ENCODE measurements at places on chromosomes 3 and 15.
A peak's percentile ranks its signal among the peaks of the same experiment; 100 is the strongest.

- peak; percentile 50 for DNase-seq
These were observed 38.4 kb upstream of the CGNL1 start for GRCh38 chr15:57337868-57338411.

DNA sequence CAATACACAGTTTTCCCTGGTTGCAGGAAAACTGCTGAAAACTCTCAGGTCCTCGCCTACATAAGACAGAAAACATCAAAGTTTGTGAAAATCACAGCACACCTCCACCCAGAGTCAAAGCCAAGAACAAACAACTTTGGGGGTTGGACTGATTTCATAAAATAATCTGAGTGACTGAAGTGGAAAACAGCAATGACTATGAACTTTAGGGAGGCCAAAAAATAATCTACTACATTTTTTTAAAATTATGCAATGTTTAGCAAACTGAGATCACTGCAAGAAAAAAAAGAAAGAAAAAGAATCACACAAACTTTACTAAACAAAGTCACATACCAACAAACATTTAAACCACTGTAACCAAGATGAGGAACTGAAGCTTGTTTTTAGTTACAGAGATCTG is 15.9 kb upstream of the FOXP1 start:
- DNase-seq = no peak

DNA sequence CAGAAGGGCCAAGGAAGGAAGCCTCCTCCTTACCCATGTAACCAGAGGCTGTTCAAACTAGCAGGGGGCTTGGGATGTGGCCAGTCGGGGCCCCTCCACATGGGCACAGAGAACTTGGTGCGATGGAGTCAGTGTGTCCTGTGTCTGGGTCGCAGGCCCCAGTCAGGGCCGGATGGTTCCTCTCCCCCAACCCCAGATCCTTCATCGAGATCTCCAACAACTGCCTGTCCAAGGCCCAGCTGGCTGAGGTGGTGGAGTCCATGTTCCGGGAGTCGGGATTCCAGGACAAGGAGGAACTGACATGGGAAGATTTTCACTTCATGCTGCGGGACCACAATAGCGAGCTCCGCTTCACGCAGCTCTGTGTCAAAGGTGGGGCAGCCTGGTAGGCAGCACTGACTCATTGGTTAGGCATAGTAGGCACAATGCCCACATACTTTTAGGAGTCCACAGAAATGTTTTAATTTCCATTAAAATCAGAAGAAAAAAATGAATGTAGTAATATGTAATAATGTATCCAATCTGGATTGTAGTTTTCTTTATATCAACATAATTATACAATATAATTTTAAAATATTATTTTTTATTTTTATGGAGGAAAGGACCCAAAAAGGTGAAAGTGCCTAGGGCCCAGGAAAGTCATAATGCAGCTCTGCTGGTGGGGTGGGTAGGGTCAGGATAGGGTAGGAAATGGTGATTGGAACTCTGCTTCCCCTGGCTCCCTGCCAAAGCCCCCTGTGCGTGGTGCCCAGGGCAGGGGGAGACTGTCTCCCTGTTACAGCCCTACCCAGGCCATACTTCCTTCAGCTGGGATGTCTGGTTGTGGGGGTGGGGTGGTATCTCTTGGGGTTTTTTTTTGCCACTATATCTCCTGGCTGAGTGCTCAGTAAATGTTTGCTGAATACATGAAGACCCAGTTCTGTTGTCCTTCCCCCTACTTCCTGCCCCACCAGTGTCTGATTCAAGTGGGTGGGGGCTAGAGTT is 18.6 kb downstream of the DUOX1 start:
- DNase-seq = no peak

DNA sequence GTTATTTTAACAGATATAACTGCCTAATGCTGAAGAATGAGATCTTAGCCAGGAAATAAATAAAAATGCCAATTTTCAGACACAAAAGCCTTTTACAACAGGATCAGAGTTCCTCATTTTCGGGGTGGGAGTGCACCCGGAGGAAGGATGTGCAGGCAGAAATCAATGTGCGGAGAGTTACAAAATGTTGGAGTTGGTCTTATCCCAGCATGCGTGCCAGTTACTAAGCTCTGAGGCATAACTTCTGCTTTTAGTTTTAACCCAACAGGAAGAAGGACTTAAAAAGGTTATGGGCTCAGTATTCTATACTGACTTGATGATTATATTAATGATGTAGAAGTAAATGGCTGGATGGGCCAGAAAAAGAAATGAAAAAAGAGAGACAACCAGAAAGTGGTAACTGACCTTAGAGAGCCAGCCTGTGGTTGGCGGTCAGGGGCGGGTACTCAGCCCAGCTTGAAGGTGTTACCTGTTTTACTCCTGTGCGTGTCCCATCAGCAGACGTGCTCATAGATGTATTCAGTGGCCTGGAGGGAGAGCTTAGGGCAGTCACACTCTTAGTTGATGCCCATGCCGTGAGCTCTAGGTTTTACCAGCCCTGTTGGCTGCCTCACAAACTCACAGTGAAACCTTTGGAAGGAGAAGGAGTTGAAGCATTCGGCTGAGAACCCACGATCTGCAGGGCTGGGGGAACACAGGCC is 164.7 kb downstream of the SV2B start:
- DNase-seq = no peak

DNA sequence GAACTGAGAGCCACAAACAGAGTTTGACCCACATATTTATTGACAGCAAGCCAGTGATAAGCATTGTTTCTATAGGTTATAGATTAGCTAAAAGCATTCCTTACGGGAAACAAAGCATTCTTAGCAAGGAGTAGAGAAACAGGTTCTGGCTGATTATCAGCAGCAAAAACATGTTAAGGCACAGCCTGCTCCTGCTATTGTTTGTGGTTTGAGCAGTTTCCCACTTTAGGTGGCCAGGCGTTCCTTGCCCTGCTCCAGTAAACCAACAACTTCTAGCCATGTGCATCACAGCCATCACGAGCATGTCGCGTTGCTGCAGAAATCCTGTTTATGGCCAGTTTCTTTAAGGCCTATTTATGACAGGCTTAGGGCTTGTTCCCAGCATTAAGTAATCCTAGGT is 44.7 kb upstream of the C2CD4B start:
- DNase-seq = no peak

DNA sequence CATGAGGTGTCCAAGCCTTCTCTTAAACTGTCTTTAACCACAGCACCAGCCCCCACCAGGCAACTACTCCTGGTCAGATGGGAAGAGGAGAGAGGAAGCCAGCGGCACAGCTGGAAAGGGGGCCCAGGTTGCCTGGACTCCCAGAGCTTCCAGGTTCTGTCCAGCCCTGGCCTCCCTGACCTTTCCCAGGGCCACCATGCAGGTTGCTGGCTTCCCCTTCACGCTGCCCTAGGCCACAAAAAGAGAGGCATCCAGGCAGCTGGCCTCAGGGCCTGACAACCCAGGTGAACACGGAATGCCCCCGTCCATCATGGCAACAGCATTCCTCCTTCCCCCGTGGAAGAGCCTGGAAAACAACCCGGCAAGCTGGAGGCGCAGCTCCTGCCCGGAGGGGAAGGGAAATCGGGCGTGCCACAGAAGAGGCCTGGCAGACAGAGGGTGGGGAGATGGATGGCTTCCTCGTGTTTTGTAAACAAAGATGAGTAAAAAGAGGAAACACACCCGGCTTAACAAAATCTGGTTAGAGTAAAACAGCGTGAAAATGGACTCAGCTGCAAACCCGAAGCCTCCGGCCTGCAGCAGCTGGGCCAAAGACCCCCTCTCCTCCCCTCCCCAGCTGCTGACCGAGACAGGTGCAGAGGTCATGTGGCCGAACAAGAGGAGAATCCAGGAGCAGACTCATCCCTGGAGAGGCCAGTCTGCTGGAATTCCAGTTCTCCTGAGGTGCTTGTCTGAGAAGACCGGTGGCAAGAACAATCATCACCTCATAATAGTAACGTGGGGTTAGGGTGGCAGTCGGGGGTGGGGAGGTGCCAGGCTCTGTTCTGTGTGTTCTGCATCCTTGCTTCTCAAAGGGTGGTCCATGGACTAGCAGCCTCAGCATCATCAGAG is 15.5 kb downstream of the BMF start:
- no peak for DNase-seq

- no peak for DNase-seq
These were observed 49.0 kb upstream of the FURIN start for GRCh38 chr15:90819390-90819789.

GRCh38 chr15:47541562-47541961 is 175.7 kb upstream of the SEMA6D start:
- no peak for DNase-seq

DNA sequence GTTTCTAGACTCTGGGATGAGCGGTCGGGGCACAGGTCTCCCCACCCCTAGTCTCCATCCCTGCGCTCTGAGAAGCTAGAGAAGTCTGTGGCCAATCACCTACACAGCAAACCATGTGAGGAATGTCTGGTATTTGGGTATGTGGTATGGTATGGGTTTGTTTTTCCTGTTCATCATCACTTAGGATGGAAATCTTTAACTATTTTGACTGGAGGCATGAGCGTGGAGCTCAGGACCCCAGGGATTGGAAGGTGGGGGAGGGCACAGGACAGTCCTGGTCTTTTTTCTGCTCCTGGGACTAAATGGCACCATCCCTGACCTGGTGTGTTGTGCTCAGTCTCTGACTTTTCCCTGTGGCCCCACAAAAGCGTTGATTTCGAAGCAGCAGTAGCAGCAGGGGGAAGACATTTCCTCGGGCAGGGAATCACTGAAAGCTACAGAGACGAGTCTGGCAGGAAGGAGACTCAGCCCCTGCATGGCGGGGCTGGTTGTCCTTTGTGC is 191.7 kb upstream of the TPM1 start:
- DNase-seq = no peak

DNA sequence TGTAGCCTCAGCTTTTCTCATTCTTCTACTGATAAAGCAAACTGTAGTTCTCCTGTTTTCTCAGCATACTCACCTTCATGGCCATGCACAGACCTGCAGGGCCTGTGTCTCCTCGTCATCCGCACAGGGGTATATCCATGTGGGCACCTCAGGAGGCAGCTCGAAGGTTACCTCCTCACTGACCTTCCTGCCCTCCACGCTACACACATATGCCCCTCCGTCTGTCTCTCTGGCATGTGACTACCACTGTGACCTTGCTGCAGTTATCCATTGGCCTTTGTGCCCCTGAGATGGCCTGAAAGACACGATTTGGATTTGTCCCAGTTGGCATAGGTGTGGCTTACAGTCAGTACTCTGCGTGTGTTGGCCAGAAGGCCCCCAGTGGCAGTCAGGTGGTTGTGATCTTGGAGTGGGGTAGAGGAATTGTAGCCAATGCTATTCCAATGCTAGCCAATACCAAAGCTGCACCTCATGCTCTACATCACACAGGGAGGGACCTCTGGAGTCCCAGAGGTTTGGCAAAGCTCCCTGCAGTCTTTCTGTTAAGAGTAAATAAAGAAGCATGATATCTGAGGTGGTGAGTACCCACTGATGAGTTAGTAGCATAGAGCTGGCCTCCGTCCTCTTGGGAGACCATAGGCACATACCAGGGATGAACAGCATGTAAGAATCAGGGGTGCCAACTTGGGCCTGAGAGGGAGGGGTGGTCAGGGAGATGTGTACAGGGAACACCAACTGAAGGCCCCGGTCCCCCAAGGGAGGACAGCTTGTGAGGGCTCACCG is 143.4 kb downstream of the EEFSEC start:
- no peak for DNase-seq

DNA sequence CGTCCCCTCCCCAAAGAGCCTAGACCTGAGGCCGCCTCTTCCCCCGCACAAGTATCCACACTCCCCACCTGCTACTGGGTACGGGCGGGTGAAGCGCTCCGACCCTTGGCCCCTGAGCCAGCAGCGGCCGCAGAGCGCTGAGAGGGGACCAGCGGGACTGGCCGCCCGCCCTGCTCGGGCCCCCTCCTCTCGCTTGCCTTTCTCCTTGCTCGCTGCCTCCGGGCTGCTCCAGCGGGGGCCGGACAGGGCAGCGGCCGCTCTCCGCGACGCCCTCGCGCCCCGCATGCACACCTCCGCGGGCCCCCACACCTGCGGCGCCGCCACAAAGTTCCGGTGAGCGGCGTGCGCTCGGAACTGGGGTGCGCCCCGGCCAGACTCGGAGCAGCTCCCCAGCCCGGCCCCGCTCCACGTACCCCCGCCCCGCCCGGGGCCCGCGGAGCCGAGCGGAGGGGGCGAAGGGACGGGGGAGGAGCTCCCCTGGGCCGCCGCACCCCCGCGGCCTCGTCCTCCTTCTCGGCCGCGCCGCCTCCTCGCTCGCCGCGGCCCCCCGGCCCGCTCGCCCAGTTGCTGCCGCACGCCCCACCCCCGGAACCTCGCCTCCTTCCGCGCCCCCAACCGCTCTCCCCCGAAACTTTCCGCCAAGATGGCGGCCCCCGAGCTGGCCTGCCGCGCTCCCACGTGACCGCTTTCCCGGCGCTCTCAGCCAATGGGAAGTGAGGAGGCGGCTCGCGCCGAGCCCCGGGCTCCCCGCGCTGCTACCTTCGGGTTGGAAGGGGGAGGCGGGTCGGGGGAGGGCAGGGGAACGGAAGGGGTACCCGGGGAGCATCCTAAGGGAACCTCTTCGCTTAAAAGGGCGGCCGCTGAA is 704 bp downstream of the DLG1 start:
- DNase-seq = no peak

GRCh38 chr15:83928392-83928734 is 274.4 kb downstream of the ADAMTSL3 start:
- DNase-seq = no peak

DNA sequence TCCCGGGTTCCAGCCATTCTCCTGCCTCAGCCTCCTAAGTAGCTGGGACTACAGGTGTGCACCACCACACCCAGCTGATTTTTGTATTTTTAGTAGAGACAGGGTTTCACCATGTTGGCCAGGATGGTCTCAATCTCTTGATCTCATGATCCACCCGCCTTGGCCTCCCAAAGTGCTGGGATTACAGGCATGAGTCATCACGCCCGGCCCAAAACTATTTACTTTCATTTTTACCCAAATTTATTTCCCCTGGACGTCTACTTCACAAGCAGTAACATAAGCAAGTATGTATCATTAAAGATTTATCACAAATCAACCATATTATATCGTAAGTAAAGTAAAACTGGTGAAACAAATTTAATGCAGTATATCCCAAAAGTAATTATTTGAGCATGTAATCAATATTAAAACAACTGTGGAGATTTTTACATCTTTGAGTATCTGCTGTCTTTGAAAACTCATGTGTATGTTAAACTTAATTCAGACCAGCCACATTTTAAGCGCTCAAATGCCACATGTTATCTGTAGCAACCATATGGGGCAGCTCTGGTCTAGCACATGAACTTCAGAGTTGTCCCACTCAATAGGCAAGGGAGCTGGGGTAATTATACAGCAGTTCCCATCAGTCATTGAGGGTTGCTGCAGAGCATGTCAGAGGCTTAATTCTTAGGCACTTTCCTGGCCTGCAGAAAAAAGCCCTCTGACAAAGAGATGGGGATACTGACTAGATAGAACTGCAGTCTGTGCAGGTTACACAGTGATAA is 185.7 kb upstream of the CTDSPL start:
- no peak for DNase-seq

GRCh38 chr15:65772930-65773329 is 19.2 kb downstream of the DENND4A start:
- DNase-seq = no peak

GRCh38 chr15:68295014-68295805 is 17.7 kb downstream of the FEM1B start:
- DNase-seq = no peak

DNA sequence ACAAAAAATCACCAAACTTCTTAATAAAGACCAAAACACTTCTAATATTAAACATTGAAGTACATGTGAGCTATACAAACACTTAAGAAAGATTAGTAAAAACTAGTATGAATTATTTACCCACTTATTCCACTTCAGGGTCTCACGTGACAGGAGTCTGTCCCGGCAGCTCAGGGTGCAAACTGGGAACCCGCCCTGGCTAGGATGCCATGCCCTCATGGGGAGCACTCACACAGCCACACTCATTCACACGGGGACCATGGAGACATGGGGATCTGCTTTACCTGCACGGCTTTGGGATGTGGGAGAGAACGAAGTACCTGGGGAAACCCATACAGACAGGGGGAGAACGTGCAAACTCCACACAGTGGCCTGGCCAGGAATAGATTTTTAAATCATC is 179.3 kb upstream of the UBE3A start:
- DNase-seq = no peak

Measured in smooth muscle cell of the brain vasculature (primary cell).